ENCODE measurements at places on chromosomes 4 and X.

GRCh38 chr4:153276971-153277370, 67.5 kb upstream of the MND1 start:
- no peak for DNase-seq

- DNase-seq, result no peak
These were observed 205.0 kb downstream of the CAMK2D start for GRCh38 chr4:113556382-113557134.

DNA sequence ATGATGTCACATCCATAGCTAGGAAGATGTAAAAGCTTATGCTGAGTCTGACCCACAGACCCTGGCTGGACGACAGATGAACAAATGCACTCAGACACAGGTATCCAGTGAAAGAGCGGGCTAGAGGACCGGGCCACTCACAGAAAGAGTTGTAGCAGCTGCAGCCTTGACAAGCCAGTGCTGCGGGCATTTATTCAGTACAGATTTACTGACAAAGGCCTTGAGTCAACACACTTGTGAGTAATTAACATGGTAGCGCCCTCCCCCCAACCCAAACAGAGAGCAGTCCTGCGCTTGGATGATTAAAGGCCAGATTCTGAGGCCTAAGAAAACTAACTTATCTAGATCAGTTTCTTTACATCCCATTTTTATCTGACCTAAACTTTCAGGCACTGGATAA, 244.6 kb downstream of the SPANXN4 start:
- DNase-seq, result no peak

GRCh38 chrX:123756320-123756719, 23.5 kb upstream of the THOC2 start:
- no peak for DNase-seq

GRCh38 chr4:186587416-186588018, 32.1 kb upstream of the MTNR1A start:
- no peak for DNase-seq

DNA sequence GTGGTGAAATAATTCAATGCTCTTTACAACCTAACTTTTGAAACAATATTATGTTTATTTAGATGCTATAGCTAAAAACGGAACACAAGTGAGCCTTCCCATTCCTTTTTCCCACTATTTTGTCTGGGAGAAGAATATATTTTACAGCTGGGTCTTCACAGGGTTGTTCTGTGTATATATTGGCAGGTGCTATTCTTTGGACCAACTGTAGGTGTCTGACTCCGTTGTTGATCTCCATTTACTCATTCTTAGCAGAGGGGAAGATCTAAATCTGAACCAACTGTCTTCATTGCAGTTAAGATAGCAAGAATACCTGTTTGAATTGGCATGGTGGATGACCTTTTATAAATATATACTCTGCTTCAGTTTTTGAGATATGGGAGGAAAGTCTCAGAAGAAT, 257.4 kb downstream of the CFAP299 start:
- DNase-seq, result no peak

GRCh38 chr4:156422576-156422975, 468.9 kb upstream of the CTSO start:
- DNase-seq, result no peak

DNA sequence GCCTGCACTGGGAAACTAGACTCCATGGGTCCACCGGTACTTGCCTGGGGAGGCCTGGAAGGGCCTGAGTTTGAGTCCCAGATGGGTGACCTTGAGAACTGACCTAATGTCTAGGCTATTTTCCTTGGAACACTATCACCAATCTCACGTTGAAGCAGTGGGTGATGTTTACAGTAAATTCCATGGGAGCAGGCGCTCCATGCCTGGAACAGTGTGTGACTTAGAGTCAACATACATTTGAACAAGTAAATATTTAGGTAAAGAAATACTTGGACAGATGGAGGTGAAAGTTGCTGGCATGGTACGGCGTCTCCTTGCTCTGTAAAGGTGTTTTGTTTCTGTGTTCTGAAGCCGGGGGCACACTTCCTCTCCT, 47.5 kb downstream of the TBC1D14 start:
- no peak for DNase-seq

DNA sequence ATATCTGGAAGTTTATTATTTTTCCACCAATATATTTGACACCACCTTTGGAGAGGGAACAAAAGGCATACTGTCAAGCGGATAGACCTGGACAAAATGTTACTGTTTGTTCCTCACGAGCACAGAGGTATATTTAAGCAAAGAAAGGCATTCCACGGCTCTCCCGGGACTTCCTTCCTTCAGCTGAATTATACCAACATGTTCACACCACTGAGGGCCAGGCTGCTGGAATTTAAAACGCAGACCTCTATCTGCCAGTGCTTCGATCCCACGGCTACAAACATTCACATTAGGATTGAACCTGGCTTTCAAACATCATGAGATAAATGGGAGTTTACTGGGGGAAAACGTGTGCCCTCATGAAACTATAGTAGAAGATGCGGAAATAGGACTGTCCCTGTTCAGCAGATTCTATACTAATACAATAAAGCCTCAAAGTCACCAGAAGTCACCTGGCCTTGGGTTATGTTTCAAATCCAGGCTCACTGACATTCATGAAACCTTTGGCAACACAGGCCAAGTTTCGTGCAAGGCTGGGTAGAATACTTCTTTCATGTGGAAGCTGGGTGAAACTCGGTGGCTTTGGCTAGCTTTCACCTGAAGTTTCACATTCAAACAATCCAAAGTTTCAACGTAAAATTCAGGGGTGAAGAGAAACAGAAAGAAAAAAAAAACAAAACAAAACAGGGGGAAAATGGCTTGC, 39.5 kb downstream of the SORBS2 start:
- DNase-seq, result no peak

- no peak for DNase-seq
These were observed 239.2 kb upstream of the DDX53 start for GRCh38 chrX:22760513-22761057.

DNA sequence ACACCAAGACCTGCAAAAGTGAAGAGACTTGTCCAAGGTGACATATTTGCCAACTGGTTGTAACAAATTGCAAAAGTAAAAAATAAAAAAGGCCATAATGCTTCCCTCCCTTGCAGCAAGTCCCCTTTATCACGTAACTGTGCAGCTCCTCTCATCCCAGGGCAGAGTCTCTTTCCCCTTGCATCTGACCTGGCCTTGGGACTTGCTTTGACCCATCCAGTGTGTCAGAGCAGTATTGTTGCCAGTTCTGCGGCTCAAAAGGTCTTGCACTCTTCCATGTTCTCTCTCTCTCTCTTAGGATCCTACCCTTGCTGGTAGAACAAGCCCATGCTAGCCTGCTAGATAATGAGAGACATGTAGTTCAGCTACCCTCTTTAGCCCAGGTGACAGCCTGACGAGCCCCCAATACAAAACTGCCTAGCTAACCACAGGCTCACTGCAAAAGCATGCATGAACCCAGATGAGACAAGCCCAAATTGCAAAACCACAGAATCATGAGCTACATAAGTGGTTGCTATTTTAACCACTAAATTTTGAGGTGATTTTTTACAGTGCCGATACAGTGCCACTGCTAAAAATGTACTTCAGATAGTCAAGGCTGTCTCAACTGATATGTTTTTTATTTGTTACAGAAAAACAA, 289.5 kb upstream of the PPARGC1A start:
- no peak for DNase-seq

DNA sequence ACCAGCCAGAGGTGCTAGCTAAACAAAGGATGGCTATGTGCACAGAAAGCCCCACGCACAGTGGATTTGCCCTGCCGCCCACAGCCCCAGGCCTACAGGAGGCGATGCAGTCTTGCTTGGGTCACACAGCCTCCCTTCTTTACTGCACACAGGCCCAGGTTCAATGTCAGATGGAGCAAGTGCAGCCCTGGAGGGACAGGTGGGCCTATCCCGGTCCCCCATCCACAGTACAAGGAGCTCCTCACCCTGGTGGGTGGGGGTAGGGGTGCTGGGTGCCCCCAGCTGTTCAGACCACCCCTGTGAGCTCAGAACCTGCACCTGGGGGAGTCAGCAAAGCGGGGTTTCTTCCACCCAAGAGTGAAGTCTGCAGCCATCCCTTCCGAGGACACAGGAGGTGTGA, 87.8 kb downstream of the WFS1 start:
- DNase-seq, result no peak

DNA sequence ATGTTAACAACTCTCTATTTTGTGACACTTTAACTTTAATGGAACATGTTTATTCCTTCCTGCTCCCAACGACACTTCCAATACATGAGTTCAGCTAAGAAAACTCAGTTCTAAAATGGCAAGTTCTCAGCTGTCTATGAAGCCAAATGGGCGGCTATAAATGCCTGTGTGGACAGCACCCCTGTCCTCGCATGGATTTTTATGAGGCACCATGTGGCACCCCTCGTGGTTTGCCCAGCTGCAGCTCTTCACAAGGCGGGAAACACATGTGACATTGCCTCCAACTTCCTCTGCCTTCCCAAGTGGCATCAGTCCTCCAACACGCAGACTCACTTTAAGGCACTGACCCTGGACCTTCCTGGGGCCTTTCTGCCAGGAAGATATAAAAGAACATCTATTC, 48.0 kb downstream of the SH3RF1 start:
- DNase-seq, result no peak

DNA sequence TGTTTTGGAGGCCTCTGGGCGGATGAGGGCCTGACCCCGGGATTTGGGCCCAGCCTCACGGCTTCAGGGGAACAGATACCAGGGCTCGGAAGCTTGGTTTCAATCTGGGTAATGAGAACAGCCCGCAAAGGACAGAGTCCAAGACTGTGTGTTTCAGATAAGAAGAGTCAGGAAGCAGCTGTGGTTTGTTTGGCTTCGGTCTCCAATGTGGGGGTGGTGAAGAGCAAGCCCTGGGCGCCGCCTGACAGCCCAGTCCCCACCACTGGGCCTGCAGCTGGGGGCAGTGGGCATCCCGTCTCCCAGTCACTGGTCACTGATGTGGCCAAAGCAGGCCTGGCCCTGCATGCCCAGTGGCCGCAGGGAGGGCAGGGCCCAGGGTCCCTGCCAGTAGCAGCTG, 9.1 kb downstream of the WFS1 start:
- peak; percentile 35 for DNase-seq

- DNase-seq, result no peak
These were observed 46.9 kb upstream of the YTHDC1 start for GRCh38 chr4:68396756-68397155.

- DNase-seq, result no peak
These were observed 144.7 kb downstream of the QDPR start for GRCh38 chr4:17367201-17367600.

DNA sequence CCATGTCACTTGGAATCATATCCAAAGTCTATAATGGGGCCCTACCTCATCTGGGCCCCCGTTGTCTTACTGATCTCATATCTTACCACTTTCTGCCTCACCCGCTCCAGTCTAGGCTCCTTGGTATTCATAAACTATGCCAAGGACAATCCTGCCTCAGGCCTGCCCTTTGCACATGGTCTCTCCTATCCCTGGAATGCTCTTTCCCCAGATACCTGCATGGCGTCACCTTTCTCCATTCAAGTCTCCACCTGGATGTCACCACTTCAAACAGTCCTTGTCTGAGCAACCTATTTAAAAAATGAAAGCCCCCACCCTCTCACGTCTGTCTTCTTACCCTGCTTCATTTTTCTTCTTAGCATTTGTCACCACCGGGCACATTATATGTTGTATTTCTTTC, 8.2 kb downstream of the VGLL1 start:
- no peak for DNase-seq

DNA sequence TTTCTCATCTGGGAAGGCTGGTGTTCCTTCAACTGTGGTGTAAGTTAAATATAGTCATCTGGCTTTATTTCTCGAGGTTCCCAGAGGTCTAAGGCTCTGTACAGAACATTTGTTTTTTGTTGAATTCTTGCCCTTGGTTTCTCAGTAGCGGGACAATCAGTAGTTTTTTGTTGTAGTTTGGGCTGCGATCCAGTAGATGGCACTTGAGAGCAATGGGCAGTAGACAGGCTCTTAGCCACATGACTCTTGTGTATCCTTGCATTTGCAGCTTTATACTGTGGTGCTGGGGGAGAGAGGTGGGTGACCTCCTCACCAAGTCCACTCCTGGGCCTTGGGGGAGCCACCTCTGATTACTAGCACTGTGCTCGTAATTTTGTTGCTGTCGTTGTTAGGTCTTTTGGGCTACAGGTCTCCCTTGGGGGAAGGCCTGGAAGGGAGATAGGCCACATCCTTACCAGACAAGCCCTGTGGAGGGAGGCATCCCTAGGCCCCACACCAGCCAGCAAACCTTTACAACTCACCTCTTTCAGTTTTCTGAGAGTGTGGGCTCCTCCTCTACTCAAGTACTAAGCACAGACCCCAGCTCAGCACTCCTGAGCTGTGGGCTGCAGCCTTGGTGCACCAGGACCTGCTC, 8.1 kb downstream of the ETDB start:
- DNase-seq, result no peak

DNA sequence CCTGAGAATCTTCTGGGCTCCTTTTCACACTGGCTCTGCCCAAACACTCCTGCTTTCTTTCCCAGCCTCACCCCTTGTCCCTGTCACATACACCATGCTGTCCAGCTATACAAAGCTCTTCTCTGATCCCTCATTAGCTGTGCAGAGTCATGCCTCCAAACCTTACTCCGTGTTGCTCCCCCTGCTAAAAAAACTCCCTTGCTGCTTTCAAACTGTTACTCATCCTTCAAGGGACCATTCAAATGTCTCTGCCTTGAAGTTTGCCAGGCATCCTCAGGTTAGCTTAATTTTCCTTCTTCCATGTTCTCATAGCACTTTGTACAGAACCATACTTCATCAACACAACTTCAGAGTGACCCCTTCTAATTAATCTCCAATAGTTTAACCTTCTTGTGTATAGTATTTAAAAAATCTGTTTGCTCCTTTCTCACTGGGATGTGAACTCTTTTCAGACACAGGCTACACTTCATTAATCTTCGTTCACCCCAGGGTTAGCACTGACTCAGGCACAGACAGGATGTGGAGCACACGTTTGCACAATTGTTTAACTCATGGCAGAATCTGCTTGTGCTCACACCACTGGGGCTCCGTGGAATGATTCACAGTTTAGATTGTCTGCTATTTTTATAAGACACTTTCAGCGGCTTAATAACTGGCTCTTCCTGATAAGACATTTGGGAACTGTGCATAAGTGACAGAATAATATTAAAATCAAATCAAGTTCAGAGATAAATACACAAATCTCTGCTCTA, 21.4 kb upstream of the SEL1L3 start:
- peak; percentile 49 for DNase-seq

DNA sequence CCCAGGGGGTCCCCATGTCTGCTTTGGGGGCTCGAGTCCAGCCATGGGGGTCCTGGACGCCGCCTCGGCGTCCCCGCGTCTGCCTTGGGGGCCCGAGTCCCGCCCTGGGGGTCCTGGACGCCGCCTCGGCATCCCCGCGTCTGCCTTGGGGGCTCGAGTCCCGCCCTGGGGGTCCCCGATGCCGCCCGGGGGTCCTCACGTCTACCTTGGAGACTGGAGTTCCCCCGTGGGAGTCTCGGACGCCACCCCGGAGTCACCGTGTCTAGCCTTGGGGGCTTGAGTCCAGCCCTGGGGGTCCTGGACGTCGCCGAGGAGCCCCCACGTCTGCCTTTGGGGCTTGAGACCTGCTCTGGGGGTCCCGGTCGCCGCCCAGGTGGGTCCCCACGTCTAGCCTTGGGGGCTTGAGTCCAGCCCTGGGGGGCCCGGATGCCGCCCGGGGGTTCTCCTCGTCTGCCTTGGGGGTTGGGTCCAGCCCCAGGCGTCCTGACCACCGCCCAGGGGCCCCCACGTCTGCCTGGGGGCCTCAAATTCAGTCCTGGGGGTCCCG, 1.1 kb upstream of the GTPBP6 start:
- no peak for DNase-seq
